CD8-positive, alpha-beta T cell (primary cell): ENCODE measurements at places on chromosomes 6 and 20. TPM values are rescaled to one million over a fixed set of nuclear protein-coding genes. Genes with fewer than 3 reads are reported as not detected.

GRCh38 chr20:653110-653589 is at the start of gene SRXN1:
SRXN1 (minus strand) TSS chr20:653200; CDS start chr20:653185, 15 bp downstream.
- peak; percentile 86 for DNase-seq

GRCh38 chr20:7346562-7346961 is 579.1 kb downstream of the BMP2 start:
- DNase-seq: no peak

GRCh38 chr6:90135667-90136066 is 161.0 kb downstream of the BACH2 start:
- DNase-seq: no peak

The SLPI gene
- not detected for total RNA-seq

GRCh38 chr6:110354153-110354552 is 4.0 kb downstream of the METTL24 start:
- no peak for DNase-seq

GRCh38 chr6:33199687-33200218 is 712 bp downstream of the RXRB start:
- DNase-seq: peak; percentile 62

DNA sequence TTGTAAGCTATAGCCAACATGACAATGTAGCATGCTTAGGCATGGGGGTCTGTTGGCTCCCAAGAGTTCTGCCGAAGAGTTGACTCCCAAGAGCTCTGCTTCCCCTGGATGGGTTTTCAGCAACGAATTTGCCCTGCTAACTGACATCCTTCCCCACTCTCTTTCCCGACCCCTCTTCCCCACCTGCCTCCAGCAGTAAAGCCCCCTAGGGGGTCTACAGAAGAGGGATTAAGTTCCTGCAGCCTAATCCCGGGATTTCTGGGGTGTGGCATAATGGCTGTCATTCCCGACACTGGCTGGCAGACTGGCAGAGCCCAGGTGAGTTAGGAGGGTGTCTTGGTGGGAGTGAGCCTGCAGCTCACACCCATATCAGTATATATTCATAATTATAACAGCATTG is 121.0 kb upstream of the ZNF184 start:
- no peak for DNase-seq

DNA sequence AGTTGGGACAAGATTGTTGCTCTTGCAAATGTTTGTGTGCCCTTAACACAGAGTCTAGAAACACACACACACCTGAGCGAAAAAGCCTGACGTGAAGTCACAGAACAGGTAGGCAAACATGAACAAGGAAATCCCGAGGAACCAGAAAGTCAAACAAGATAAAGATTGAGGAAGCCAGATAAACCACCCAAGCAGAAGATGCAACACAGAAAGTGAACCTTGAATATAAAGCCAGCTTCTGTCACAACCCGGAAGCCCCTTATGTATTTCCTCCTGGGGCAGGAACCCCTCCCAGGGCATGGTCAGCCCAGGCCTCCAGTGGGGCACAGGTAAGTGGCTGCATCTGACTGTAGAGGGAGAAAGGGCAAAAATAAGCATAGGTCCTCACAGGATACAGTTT is 158.2 kb upstream of the SUPT3H start:
- DNase-seq: no peak

The HEY2 gene
- total RNA-seq: 0.11 TPM

- no peak for DNase-seq
Observed at GRCh38 chr6:69696273-69696672, 100.5 kb downstream of the LMBRD1 start.

DNA sequence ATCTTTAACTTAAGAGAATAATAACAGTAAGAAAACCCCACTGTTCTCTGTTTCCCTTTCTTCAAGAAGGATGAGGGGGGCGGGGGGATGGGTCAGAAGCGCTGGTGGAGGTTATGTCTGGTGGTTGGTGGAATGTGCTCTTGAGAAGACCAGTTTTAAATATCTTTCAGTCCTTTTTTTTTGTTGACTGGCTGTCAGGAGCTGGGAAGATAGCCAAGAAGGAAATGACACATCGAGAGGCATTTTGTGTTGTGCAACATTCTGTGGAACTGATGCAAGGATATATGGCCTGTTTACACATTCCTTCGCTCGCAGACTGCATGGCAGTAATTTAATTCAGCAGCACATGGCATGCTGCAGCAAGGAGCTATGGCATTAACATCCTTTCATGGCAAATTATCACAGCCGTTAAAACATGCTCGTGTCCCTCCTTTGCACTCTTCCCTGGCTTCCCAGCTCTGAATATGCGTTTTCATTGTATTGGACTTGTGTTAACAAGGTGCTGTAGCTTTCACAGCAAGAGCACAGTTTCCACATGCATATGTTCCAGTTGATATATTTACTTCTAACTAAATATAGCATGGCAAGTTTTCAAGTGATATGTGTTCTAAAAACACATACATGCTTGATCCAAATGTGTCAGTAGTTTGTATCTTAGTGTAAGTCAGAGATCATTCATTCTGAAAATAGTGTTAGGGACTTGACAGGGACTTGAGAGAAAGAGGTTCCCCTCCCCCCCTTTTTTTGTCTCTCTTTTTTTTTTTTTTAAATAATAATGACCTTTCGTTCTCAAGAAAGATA is 68.2 kb upstream of the SUPT3H start:
- no peak for DNase-seq

The NAPB gene
- 11.7 TPM for total RNA-seq

The CLPSL2 gene
- total RNA-seq: not detected

The HMGCLL1 gene
- not detected for total RNA-seq

The EYA4 gene
- total RNA-seq: not detected

- no peak for DNase-seq
Observed at GRCh38 chr6:165486183-165487137, 176.6 kb downstream of the PDE10A start.

The C6orf118 gene
- total RNA-seq: not detected

GRCh38 chr6:107618672-107619071 is 128.8 kb downstream of the SOBP start:
- no peak for DNase-seq

The SNAP91 gene
- not detected for total RNA-seq

The BPIFB2 gene
- not detected for total RNA-seq

DNA sequence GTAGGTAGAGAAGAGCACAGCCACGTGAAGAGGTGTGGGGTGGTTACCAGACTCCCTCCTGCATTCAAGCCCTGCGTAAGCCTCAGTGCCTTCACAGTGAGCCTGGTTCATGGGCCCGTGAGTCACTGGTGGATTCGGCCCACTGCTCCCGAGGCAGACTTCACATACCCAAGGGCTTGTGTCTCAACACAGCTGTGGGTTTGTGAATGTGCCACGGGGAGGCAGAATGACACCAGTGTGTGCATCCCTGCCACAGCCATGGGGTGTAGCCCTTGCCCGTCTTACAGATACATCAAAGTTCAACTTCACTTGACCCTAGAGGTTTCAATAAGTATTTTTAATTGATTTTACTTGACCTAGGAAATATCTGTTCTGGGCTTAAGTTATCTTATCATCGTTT is 108.5 kb downstream of the MAP3K4 start:
- no peak for DNase-seq

The HLA-DOB gene
- total RNA-seq: 12.8 TPM

The KHDC1L gene
- total RNA-seq: not detected

- no peak for DNase-seq
Observed at GRCh38 chr6:101276066-101276465, 117.4 kb upstream of the GRIK2 start.

The KHDC1 gene
- total RNA-seq: 0.86 TPM

DNA sequence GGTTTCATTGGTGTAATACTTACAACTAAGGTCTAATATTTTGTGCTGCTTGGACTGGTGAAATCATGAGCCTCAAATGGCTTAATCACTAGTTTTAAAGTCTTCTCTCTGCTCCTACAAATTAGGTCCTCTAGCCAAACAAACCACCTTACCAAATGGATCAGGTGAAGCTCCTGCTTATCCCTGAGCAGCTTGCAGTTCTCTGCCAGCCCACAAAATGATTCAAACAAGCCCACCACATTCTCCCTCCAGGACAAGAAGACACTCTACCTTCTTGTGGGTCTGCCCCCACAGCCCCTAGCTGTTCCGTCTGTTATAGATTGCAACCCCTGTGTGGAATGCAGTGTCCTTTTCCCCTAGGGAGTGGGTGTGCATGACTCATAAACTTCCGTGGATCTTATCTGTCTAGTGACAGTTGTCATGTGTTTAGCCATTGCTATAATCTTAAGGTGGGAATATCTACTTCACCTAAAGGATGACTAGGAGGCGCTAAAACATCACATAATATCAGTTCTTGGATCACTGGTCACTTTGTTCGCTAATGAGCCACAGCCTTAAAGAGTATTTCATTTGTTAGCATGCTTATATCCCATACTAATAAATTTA is 940.5 kb upstream of the MANEA start:
- DNase-seq: no peak

- DNase-seq: no peak
Observed at GRCh38 chr20:50261471-50262212, 71.0 kb downstream of the CEBPB start.

The F13A1 gene
- 0.41 TPM for total RNA-seq

- DNase-seq: no peak
Observed at GRCh38 chr20:21026951-21027350, 79.2 kb downstream of the LINC00237 start.

DNA sequence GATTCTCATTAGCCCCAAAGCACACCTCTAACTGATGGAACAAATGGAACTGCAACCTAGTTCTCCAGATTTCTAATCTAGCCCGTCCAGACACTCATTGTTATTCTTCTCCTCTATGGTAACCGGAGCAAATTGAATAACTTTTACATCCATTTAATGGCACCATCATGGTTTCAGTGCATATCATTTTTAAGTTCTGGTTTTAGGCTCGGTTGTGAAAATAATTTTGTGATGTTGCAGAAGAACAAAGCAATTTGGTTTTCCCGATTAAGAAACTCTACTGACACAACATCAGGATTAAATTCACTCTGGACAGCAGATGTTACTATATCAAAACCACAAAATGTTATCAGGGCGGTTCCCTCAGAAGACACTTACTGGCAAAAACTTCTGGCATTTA is 42.5 kb upstream of the HBS1L start:
- no peak for DNase-seq

DNA sequence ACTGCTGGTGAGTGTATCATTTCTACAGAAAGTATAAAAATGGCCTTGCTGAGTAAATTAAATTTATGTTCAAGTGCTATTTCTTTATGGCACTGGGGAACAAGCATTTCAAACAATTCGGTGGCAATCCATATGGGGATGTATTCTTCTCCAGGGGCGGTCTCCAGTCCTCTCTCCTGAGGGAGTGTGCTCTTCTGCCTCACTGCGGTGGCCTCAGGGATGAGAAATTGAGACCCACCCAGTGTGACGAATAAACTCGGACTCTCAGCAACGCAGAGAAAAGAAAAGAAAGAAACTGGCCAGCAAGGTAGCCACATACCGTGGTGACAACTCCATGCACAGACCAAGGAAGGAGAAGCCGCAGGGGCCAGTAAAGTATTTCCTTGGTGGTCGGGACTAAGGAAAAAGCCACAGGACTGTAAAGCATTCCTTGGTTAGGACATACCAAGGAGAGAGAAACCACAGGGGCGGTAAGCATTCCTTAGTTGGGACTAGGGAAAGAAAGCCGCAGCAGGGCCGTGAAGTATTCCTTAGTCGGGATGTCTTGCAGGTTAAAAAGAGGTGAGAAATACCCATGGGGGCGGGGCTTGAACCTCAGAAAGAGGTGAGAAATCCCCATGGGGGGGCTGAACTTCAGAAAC is 13.6 kb upstream of the GOPC start:
- DNase-seq: no peak

DNA sequence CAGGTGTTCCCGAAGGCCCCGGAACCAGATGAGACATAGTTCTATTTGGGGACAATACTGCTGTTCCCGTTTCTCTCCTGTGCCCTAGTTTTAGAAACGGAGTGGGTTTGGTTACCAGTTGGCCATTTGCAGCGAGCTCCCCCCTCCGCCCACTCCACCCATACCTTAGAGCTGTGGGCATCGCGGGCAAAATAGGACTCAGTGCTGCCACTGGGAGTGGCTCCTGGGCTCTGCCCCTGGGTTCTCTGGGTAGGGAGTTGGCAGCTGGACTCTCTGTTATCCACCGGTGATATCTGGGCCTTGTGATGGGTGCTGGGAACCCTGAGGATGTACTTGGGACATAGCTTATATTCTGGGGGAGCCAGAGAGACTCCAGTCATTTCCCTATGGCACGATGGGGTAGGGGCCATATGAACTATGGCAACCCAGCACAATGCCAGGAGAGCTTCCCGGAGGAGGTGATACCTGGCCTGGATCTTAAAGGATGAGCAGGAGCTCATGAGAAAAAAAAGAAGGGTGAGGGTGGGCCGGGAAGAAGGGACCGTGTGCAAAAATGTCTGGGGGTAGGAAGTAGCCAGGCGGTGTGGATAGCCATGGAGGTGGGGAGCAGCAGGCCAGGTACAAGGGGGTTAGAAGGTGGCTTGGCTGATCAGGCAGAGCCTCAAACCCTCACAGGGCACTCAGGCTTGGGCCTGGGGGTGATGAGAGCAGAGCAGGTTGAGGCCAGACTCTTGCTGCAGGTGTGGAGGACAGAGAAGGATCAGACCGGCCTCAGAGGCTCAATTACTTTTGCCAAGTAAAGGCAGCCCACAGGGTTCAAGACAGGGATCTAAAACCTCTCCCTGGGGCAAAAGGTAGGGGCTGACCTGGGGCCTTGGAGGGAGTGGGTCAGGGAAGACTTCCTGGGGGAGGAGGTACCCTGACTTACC is 9.6 kb downstream of the SRC start:
- DNase-seq: no peak

DNA sequence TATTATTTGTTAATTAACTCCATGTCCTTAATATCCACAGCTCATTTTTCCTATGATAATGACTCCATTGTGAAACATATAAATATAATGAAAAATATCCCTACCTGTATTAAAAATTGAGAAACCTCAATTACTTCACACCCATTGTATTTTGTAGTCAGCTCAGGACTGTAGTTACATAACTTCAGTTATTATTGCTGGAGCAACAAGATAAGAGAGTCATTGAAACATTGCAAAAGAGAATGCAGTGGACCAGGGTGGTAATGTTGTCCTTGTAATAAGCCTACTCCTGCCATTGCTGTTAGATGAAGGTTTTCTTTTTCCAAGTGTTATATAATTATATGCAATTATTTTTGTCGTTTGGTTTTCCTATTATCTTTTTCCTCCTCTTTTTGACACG is 184.4 kb downstream of the PRL start:
- DNase-seq: no peak

DNA sequence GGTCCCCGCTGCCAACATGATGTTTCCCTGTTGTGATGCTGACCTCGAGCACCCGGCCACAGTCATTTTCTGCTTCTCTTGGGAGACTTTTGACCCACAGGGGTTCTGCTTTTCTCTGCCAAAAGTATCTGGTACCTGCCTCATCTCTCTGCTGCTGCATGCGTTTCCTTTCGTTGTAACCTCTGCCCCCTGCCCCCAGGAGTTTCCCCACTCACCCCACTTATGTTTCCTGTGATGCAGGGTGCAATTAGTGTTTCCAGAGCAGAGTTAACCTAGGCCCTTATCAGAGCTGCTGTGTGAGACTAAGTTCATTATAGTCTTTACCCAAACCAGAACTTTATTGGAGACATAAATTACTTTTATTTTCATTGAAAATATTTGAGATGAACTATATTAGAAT is 65.2 kb upstream of the EDN3 start:
- no peak for DNase-seq

DNA sequence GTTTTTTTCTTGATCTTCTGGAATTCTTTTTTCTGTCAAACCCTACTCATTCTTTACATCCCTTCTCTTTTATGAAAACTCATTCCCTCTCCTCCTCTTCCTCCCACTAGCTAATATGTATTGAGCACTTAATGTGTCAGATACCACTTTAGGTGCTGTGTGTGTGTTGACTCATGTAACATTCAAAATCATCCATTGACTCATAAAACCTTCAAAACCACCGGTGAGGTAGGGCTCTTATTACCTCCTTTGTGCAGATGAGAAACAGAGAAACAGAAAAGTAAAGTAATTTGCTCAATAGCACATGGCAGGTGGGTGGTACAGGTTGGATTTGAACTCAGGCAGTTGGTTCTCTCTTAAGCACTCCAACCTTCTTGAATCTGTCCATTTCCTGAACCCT is 136.3 kb upstream of the NEDD9 start:
- no peak for DNase-seq
